ENCODE measurements at places on chromosomes 1 and 21.

DNA sequence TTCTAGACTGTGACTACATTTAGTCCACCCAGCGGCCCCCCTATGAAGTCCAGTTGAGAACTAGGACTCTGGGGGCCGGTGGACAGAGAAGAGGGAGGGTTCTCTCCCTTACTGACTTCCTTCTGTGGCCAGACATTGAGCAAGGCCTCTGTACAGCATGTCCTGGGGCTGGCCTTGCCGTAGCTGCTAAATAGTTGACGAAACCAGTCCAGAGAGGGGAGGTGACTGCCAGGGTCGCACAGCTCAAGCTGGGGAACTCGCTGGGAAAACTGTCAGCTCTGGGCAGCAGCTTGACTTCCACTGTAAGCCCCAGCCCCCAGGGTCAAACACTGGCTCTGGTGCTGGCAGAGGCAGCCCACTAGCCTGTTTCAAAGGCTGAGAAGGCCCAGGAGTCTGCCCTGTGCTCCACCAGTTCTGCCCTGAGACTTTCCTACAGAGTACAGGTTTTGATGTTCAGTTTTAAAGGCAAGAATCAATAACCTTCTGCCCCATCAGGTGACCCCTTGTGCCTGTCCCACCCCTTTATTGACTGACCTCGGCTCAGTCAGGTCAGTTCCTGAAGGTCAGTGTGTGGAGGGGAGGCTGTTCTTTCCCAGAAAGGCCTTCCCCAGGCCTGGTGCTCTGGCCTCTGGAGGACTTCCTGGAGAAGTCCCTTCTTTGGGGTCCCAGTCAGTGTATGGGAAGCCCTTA, 14.1 kb downstream of the PCSK9 start:
- DNase-seq = no peak

DNA sequence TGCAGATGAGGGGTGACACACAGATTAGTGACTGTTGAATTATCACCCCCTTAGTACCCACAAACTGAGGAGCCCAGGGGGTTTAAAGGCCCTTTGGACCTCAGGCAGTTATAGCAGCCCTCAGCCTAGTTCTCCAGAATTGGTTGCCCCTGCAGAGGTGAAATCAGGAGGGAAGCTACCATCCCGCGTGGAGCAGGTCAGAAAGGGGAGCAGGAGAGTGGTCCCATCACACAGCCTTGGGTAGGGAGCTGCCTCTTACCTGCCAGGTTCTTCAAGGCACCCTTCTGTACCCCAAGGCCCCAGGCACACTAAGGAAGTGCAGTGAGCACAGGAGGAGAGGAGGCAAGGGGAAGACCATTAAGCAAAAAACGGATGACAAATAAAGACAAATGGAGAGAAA, 121.2 kb upstream of the TNR start:
- DNase-seq = no peak

GRCh38 chr1:82578086-82578726, 777.5 kb downstream of the ADGRL2 start:
- DNase-seq = no peak

- DNase-seq = no peak
These were observed 20.0 kb downstream of the RIPPLY3 start for GRCh38 chr21:37026499-37026898.

GRCh38 chr1:13770743-13771142, 70.8 kb downstream of the PRDM2 start:
- no peak for DNase-seq

GRCh38 chr1:190658907-190659306, 181.2 kb upstream of the BRINP3 start:
- no peak for DNase-seq

- no peak for DNase-seq
These were observed 79.6 kb downstream of the SLC45A1 start for GRCh38 chr1:8397511-8397910.

GRCh38 chr1:54882519-54882918, 4.5 kb downstream of the DHCR24 start:
- no peak for DNase-seq

Measured in amygdala (tissue), 56 donors.